RCC 7860 (cell line): ENCODE measurements at places on chromosomes 1 and 21.

GRCh38 chr1:117051224-117052064 is 8.7 kb upstream of the TTF2 start:
- no peak for DNase-seq

- no peak for DNase-seq
Observed at GRCh38 chr1:18342744-18343143, 138.0 kb upstream of the KLHDC7A start.

DNA sequence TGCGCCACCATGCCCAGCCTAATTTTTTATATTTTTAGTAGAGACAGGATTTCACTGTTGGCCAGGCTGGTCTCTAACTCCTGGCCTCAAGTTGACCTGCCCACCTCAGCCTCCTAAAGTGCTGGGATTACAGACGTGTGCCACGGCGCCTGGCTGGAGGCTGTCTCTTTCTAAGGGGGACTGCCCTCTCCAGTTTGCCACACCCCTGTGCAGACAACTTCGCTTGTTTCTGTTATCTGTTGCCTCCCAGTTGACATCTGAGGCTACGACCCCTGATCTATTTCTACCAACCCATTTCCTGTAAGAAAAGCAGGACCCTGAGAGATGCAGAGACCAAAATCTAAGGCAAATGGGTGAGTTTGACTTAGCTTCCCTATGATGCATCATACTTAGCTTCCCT is 24.0 kb upstream of the VASH2 start:
- no peak for DNase-seq

- no peak for DNase-seq
Observed at GRCh38 chr1:10888291-10888690, 91.8 kb upstream of the CASZ1 start.

- no peak for DNase-seq
Observed at GRCh38 chr1:230140221-230141020, 73.4 kb downstream of the GALNT2 start.

DNA sequence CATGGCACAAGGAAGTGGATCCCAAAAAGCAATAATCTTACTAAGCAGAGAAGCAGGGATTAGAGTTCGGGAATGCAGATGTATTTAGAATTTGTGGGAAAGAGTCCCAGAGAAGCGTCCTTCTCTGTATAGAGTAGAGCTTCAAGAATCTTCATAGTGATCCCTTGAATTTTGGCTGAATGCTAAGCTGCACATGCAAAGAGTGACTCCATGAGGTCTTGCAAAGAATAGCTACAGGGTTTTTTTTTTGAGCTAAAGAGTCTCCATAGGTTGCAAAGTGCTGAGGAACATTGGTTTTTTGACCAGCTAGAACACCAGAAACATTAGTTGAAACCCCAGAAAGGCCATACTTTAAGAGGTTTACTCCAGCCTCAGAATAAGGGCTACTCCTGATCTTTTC is 206.7 kb downstream of the CTH start:
- DNase-seq = no peak

- no peak for DNase-seq
Observed at GRCh38 chr1:161994175-161994668, 29.4 kb downstream of the OLFML2B start.

- DNase-seq = no peak
Observed at GRCh38 chr1:100433563-100433962, 81.3 kb downstream of the CDC14A start.

- no peak for DNase-seq
Observed at GRCh38 chr1:200035397-200035955, 8.0 kb downstream of the NR5A2 start.

DNA sequence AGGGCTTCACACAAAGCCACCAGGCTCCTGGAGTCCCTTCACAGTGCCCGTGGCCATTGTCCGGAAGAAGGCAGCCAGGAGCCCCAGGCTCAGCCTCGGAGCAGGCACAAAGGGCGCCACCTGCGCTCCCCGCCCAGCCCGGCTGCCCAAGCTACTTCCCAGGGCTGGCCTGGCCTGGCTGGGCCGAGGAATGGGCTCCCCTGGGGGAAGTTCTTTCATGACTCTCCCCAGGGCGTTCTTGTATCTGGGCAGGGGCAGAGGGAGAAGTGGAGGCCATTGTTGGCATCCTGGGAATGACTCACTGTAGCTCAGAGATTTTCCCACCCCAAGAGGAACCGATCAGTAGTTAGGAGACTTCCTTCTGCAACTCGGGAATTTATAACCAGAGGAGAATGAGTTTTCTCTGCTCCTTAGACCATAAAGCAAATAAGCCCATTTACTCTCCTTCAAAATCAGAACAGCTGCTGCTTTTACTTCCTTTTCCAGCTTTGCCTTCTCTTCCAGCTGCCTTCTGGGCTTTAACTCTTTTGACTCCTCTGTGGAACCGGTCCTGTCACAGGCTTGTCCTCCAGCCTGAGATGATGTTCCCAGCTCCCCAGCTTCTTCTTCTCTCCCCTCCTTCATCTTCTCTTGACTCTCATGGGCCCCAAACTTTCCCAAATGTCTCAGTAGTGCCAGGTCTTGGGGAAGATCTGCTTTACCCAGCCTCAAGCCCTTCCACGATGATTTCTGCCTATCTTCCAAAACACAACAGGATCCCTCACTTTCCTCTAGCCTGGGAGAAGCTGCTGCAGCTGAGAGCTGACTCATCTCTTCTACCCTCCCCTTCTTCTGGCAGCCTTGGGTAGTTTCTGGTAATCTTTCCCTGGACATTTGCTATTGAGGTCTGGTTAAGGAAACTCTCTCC is 118.7 kb upstream of the CD34 start:
- DNase-seq = peak; percentile 31

GRCh38 chr1:163231385-163231784 is 28.7 kb upstream of the RGS5 start:
- no peak for DNase-seq

- DNase-seq = no peak
Observed at GRCh38 chr1:110135246-110135645, 15.0 kb upstream of the SLC6A17 start.

DNA sequence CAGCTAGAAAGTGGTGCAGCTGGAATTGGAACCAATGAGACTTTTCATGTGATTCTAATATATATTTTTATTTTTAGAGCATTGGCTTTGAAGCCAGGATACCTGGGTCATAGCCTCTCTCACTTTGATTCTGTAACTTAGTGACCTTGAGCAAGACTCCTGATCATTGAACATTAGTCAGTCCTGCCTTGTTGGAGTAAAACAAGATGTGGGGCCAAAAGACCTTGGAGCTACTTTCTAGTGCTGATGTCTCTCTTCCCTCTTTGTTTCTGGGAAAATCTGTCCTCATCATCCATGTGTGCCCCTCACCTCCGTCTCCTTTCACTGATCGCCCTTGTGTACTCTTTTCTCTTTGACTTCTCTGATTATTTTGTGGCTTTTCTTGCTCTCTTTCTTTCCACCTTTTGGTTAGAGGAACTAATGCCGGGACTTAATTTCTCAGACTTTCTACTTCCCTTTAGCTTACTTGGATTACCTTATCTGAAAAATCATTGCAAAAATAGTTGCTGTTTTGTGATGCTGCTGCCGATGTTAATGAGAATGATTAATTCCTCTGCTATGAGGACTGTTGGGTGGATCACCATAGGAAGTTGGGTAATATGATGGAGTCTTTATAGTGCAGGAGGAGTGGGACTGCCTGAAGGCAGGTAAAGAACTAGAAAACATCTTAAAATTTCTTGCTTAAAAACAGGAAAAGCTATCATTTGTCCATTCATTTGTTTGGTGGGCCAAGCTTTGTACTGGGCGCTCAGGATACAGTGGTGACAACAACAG is 72.0 kb downstream of the NOS1AP start:
- DNase-seq = no peak

GRCh38 chr1:225593414-225593813 is 59.5 kb downstream of the ENAH start:
- no peak for DNase-seq

DNA sequence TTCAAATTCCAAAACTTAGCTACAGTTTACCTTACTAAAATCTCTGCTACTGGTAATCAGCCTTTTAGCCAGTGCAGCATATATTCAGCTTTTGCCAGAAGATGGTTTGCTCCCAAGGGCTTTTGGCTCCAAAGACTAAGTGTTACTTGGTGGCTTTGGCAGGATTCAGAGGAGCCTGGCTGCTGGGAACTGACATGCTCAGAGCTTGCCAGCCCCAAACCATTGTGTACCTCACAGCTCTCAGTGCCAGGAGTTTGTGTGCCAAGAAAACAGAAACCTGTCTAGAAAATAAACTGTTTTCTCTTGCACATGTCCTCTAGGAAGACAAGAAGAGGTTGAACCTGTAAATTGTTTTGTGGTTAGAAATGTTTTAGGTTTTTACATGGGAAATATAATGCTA is 315.9 kb downstream of the ST6GALNAC3 start:
- DNase-seq = no peak

GRCh38 chr21:42336054-42336453 is 14.7 kb downstream of the TFF2 start:
- DNase-seq = no peak

GRCh38 chr1:101833312-101833711 is 163.4 kb downstream of the OLFM3 start:
- peak; percentile 61 for DNase-seq

DNA sequence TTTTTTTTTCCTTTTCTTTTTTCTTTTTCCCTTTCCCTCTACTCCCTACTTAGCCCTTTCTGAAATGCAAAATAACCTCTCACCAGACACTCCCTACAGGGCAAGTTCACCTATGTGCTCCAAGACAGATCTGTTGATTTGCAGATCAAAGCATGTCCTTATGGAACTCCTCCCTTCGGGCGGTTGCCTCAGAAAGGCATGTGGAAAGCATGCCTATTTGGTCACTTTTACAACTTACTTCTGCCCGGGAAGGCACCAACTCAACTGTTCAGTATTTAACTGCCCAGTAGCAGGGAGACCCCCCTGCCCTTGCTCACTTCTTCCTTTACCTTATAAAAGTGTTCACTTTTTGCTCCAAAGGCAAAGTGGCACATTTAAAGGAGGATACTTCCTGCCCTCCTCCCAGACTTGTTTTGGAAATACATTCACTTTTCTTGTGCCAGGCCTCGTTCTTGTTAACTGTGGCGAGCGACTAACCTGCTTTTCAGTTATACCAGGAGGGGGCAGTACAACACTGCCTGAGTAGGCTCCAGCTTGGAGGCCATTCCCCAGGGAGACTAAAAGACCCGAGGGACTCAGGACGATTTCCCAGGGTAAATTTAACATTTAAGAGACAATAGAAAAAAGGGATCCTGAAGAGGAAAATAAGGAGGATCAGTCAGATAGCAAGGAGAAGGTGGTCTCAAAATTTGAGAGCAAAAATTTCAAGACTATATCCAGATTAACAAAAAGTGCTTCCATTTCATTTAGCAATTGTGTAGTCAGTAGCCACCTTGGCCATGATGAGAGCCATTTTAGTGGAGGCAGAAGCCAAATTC is 12.3 kb upstream of the SLAMF7 start:
- DNase-seq = peak; percentile 16

GRCh38 chr1:205435578-205436573 is 14.0 kb upstream of the LEMD1 start:
- DNase-seq = no peak

GRCh38 chr21:36431252-36431651 is 46.1 kb downstream of the CHAF1B start:
- no peak for DNase-seq

GRCh38 chr21:42453224-42453985 is 42.6 kb downstream of the RSPH1 start:
- DNase-seq = no peak

GRCh38 chr1:113320972-113321680 is 69.2 kb upstream of the MAGI3 start:
- no peak for DNase-seq

- no peak for DNase-seq
Observed at GRCh38 chr1:159825564-159825963, 1.1 kb upstream of the SLAMF8 start.

GRCh38 chr1:40014253-40014706 is 26.2 kb upstream of the CAP1 start:
- no peak for DNase-seq

- no peak for DNase-seq
Observed at GRCh38 chr1:84078108-84078841, 65.8 kb upstream of the PRKACB start.

- peak; percentile 63 for DNase-seq
Observed at GRCh38 chr1:161119092-161119903, 1.4 kb downstream of the NIT1 start.
